ENCODE measurements at places on chromosomes 12 and 14.

DNA sequence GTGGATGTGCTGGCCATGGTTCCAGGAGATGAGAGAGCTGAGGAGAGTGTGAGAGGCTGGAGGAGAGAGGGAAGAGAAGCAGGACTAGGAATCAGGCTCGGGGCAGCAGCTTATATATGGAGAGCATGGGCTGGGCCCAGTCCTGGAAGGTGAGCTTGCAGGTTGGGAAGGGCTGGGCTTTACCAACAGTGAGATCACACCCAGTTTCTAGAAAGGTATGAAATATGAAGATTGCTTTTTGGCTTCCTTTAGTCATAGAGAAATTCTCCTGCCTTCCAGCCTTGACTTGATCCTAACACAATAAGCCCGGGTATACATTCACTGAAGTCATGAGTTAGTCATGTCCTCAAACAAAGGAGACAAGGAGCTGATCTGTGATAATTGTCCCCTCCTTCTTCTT is at the start of gene KRT6A:
Gene KRT6A, minus strand, starts transcription at position 86 of the 400 bp plus-strand sequence. Its CDS starts 69 bp downstream, at position 17.
- DNase-seq: no peak

- DNase-seq: no peak
Measured at GRCh38 chr14:38208618-38209562, 1.2 kb downstream of the SSTR1 start.

GRCh38 chr12:75727577-75727976 is 216.2 kb upstream of the KRR1 start:
- no peak for DNase-seq

- no peak for DNase-seq
Measured at GRCh38 chr12:100186071-100186470, 14.5 kb upstream of the ACTR6 start.

Data from activated CD4-positive, CD25-positive, alpha-beta regulatory T cell treated with anti-CD3 and anti-CD28 coated beads, Interleukin-2, amount 50 U/mL, for 72 hours (primary cell).